Stimulated activated CD4-positive, alpha-beta T cell treated with anti-CD3 and anti-CD28 coated beads, Interleukin-2, amount 100 ng/mL, for 4 hours (primary cell): ENCODE measurements at places on chromosomes 7 and 10.

DNA sequence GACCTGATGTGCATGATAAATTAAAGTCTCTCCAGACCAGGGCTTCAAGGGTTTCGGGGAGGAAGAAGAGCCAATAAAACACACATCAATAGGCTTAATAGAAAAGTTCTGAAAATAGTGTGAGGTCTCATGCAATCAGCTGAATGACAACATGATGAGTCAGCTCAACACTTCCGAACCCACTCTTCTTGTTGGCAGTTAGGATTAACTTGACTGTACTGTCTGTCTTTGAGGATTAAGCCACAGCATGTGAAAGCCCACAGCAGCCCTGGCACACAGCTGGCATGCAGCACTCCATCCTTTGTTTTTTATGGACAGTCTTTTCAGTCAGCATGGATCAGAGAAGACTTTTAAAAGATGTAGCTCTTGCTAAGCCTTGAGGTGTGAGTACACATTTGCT is 526.9 kb upstream of the VSTM2A start:
- no peak for DNase-seq

- no peak for DNase-seq
Measured at GRCh38 chr7:33813331-33813730, 92.0 kb upstream of the BMPER start.

DNA sequence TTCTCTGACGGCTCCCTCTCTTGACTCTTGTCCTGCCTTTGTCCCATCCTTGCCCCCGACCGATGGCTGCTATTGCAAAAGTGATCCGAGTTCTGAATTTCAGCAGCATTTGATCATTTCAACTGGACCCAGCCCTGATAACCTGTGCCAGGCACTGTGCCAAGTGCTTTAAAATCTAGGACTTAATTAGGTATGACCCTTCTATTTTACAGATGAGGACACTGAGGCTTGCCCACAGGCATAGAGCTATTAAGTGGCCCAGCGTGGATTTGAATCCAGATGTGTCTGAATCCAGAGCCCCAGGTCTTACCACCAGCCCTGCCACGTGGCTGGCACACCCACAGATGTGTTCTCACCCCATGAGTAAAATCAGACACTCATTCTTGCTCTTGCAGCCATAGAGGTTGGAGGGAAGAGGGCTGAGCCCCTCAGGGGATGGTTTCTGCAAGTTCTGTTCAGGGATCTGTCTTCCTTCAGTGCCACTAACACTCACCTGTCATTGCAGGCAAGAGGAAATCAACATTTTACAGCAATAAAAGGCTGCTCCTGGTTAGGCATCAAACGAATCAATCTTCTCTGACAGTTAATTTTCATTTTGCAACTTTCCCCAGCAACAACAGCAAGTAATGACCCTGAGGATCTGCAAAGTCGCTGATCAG is 101.2 kb downstream of the GRID1 start:
- DNase-seq, result no peak

DNA sequence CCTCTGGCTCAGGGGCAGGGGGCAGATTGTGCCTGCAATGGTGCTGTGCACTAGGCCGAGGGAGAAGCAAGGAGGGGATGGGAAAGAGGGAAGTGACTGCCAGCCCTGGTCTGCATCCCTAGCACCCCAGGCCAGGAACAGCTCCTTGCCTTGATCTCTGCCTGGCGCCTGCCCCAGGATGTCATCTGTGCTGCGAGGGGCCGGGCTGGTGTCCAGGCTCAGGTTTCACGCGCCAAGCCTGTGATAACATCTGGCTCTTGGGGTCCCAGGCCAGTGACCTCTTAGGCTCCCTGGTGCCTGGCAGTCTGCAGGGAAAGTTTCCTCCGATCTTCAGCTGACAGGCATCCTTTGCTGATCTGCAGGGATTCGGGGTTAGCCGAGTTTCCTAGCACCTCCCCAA is 193.5 kb upstream of the GPR26 start:
- DNase-seq, result no peak

DNA sequence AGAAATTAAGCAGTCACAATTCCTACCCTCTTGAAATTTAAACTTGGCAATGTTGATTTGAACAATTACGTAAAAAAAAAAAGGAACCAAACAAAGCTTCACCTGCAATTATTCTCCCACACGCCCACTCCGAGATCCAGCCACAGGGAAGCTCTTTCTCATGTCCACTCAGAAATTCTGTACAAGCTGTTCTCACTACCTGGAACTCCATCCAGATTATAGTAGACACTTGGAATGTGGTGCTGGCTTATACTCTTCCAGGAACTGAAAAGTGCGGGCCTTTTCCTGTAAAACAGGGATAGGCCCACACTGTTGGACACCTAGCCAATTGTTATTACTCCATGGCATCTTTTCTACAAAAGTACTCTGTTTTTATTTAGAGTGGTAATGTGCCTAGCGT is 20.3 kb upstream of the TOMM7 start:
- no peak for DNase-seq

GRCh38 chr7:40276061-40276460 is 141.3 kb downstream of the SUGCT start:
- no peak for DNase-seq

DNA sequence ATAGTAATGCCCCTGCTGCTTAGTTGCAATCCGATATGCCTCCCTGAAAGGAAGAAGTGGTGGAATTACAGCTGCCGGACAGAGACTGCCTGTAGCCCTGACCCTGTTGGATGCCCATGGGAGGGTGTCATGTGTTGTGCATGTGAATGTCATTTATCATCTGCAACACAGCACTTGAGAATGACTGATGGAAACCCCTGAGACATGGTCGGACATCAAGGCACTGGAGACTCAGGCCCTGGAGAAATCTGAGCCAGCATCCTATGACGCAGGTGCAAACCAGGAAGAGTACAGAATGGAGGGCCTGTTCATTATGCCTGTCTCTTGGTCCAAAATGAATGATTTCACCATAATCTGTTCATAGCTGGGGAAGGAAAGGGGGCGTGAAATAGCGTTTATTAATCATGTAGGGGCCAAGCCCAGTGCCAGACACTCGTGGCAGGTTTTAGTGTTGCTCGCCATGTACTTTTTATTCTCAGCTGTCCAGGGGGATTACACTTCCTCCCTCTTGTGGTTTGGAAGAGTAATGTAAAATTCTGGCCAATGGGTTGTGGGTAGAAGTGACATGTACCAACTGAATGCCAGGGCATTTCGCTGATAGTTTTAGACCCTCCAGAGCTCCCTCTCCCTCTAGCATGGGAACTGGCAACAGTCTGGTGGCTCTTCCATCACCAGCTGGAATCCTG is 23.0 kb upstream of the LEP start:
- no peak for DNase-seq

GRCh38 chr10:2925631-2926030 is 141.7 kb upstream of the PFKP start:
- no peak for DNase-seq

- DNase-seq, result no peak
Measured at GRCh38 chr7:35185908-35186731, 67.8 kb downstream of the TBX20 start.

DNA sequence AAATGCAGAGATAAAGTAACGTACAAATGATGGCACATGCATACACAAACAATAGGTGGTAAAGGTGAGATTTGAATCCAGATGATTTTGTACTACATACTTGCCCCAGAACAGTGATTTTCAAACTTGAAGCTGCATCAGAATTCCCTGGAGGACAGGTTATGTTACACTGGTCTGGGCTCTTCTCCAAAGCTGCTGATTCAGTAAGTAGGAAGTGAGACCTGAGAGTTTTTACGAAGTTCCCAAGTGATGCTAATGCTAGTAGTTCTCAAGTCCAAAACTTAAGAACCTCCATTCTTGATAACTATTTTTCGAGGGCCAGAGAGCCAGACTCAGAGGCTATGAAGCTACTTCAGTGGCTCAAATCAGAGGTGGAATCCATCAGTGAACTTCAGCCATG is 159.0 kb upstream of the POM121L12 start:
- no peak for DNase-seq

DNA sequence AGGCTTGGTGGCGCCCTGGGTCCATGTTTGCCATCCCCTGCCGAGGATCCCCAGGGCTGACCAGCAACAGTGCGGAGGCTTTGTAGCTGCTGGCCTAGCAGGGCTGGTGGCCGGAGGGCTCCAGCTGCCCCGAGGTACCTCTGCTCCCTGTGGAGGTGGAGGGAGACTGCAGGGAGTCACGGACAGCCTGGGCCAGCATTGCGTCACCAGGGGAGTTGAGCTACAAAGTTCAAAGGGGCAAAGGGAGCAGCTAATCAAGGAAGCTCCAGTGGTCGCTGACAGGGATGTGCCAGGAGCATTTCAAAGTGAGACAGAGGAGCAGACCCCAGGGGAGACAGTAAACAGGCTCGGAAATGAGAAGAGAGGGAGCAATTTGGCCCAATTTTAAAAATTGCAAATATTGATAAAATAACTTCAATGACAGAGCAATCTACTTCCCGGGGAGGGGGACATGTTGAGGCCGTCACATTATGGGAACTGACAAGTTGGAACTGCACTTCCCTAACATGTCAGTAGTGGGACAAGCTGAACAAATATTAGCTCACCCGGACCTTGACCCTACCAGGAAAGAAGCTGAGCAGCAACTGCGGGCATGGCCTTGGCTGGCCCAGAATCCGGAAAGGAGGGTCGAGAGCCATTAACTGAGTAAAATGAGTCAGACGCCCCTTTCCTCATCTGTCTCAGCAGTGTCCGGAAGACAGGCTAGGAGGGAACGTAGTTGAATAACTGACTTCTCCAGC is 39.4 kb downstream of the BTBD16 start:
- no peak for DNase-seq

GRCh38 chr10:78341953-78342614 is 308.4 kb downstream of the RPS24 start:
- DNase-seq, result no peak

DNA sequence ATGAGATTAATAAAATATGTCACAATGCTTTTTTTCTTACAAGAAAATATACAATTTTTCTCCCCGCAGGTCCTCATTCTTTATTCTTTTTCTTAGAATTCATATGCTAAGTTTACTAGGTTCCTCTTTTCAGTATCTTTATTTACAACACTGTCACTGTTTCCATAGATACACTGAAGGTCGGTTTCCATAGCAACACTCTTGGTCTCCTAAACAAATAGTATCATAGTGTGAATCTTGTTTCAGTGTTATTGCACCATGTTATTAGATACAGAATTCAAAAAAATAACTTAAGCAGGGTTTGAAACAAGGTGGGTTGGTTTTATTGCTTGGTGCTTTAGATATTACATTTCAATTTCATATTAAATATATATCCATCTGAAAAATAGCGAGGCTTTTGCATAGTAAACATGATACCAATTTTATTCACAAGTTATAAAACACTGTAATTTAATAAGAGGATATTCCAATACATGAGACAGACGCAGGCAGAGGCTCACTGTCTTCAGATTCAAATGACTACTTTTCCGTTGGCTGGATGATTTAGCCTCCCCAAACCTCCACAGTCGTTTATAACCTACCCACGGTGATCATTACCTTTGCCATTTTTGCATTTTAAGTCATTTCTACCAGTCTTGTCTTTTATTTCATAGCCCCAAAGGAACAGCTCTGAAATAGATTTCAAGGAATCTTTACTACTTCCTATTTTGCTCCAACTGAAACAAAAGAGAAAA is 88.9 kb upstream of the KLF6 start:
- no peak for DNase-seq

GRCh38 chr10:127243490-127244272 is 47.3 kb upstream of the INSYN2A start:
- DNase-seq, result no peak

- no peak for DNase-seq
Measured at GRCh38 chr7:85103962-85104361, 82.9 kb downstream of the SEMA3D start.

GRCh38 chr10:33234831-33235237 is 99.6 kb downstream of the NRP1 start:
- DNase-seq, result no peak

DNA sequence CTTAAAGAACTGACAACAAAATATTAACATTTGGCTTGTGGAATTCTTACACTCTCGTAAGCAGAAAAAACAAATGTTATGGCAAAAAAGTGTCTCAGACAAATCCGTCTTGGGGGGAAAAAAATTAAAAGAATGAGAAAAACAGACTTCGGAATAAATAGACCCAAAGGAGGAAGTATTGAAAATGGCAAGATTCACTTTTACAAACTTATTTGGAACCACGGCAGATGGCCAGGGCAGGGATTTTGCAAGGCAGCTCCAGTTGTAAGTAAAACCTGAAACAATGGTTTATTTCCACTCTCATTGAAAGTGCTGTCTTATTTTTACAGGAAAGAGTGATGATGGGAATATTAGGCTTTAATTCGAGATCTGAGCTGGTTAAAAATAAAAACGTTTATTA is 1.5 kb upstream of the ZNF438 start:
- no peak for DNase-seq

DNA sequence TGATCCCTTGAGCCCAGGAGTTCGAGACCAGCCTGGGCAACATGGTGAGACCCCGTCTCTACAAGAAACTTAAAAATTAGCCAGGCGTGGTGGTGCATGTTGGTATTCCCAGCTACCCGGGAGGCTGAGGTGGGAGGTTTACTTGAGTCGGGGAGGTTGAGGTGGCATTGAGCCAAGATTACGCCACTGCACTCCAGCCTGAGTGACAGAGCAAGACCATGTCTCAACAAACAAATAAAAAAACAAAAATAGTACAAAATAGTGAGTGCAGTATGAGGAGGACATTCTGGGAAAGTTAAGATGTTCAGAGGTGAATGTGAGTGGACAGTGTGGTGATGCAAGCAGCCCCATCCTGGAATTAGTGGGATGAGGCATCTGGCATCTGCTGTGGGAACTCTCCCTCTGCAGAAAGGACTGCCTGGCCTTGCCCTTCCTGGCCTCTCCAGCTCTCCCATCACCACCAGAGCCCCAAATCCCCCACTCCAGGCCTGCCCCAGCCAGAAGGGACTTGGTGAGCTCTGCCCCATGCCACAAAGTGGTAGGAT is 96.6 kb upstream of the PARD3 start:
- no peak for DNase-seq

DNA sequence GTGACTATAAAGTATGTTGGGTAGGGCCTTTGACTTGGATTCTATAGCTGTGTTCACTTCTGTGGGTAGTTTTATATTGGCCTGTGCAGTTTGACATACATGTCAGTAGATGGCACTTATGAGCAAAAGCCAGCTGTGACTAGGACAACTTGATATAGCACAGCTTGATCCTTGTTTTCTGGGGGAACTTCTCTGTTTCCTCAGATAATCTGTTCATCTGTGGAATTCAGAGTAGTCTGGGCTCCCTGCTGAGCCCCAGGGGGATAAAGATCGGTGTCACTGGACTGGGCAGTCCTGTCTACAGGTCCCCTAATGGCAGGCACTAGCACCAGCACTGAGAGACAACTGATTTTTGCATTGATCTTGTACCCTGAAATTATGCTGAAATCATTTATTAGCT is 25.4 kb downstream of the CYP2C9 start:
- DNase-seq, result no peak
